ENCODE measurements at places on chromosomes 2 and 18.

- H3K36me3 ChIP-seq = no peaks in the 10 kb centered on the region
- H3K27ac ChIP-seq = no peak overlapping the region
- DNase-seq = no peak
- H3K27me3 ChIP-seq = no peaks in the 10 kb centered on the region
Measured at GRCh38 chr2:240297256-240298116, 138.0 kb upstream of the GPC1 start.

DNA sequence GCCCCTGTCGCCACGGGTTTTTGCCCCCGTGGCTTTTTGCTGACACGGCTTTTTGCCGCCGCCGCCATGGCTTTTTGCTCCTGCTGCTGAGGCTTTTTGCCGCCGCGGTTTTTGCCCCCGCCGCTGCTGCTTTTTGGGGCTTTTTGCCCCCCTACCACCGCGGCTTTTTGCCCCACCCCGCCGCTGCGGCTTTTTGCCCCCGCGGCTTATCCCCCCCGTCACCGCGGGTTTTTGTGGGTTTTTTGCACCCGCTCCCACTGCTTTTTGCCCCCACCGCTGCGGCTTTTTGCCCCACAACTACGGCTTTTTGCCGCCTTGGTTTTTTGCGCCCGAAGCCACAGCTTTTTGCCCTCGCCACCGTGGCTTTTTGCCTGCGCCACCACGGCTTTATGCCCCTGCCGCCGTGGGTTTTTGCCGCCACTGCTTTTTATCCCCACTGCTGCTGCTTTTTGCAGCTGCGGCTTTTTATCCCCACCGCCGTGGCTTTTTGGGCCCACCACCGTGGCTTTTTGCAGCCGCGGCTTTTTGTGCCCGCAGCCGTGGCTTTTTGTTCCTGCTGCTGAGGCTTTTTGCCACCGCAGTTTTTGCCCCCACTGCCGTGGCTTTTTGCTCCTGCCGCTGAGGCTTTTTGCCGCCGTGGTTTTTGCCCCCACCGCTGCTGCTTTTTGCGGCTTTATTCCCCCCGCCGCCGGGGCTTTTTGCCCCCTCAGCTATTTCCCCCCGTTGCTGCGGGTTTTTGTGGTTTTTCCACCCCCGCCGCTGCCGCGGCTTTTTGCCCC is 2798.0 kb upstream of the TEKT4 start:
- no peaks in the 10 kb centered on the region for H3K27me3 ChIP-seq
- no peak overlapping the region for H3K4me3 ChIP-seq
- H3K27ac ChIP-seq = no peak overlapping the region
- H3K4me1 ChIP-seq = no peaks in the 10 kb centered on the region

DNA sequence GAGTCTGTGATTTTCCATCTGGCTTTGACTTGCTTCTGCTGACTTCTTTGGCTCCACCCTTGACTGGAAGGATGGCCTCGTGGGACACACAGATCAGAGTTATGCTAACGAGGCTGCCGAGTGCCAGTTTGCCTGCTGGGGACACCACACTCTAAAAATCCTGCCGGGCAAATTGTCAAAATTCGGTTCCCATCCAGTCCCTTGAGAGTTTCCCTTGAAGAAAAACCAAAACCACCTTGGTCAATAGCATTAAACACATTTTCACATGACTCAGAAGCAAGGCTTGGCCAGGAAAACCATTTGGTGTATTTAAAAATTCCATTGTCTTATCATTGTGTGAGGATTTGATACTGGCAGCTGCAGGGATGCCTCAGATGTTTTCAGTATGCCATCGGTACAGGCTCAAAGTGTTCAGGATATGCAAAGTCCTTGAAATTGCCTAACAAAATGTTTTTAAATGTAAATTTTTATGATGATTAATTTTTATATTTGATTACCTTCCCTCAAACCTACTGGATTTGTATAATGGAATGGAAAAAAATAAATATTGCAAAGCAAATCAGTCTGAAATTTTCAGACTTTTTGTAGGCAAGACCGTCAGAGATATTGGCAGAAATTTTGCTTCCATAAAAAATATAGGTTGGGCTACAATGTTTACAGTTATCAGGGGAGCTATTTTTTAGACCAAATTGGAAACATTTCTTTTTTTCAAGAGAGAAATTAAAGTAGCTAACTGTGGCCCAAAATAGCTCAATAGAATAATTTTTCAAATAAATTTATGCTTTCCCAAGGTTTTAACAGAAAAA is 41.6 kb downstream of the KCNE4 start:
- H3K36me3 ChIP-seq = no peaks in the 10 kb centered on the region
- no peaks in the 10 kb centered on the region for H3K4me1 ChIP-seq
- no peak overlapping the region for H3K4me3 ChIP-seq
- H3K27me3 ChIP-seq = no peaks in the 10 kb centered on the region
- no peak for DNase-seq

DNA sequence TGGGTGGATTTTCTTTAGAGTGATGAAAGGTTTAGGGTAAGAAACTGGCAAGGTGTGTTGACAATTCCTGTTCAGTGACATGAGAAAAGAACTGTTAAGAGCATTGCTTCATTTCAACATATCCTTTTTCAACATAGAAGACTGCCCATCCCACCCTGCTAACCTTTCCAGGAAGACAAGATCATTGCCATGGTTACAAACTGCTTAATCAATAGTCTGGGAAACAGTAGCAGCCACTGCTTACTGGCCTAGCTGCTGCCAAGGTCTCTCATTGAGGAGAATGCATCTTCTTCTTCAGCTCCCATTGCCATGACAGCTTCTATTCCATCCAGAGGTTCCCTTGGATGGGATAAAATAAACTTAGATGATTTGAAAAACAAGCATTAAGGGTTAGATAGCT is 212.1 kb downstream of the LRRTM1 start:
- no peaks in the 10 kb centered on the region for H3K36me3 ChIP-seq
- no peak for DNase-seq
- no peaks in the 10 kb centered on the region for H3K27me3 ChIP-seq
- no peaks in the 10 kb centered on the region for H3K4me1 ChIP-seq

- no peaks in the 10 kb centered on the region for H3K36me3 ChIP-seq
- no peak overlapping the region for H3K4me3 ChIP-seq
- H3K4me1 ChIP-seq = no peaks in the 10 kb centered on the region
- peaks cover 46% of the 10 kb centered on the region for H3K27me3 ChIP-seq
- no peak for DNase-seq
Measured at GRCh38 chr2:39696838-39697237, 31.1 kb downstream of the TMEM178A start.

DNA sequence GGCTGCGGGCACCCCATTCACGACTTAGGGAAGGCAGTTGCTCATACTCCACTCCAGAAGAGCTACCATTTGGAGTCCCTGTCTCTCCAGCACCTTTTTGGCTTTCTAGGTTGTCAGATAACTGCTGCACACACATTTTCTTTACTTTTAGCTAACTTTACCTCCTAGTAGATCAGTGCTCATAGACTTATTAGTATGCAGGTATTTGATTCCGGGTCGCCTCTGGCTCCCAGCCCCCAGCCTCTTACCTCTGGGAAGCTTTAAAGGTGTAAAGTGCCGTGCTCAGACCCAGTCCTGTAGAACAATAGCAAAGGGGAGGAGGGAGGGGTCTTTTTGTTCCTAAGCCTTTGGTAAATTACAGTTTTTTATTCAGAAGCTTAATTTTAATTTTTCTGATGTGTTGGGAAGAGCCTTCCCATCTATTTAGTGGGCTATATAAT is 102.9 kb downstream of the SPTBN1 start:
- no peak for DNase-seq
- H3K4me1 ChIP-seq = peaks cover 49% of the 10 kb centered on the region
- H3K4me3 ChIP-seq = peak overlapping the region; percentile 90
- H3K27me3 ChIP-seq = no peaks in the 10 kb centered on the region
- peaks cover 12% of the 10 kb centered on the region for H3K36me3 ChIP-seq
- peak overlapping the region; percentile 88 for H3K27ac ChIP-seq

GRCh38 chr2:138777996-138778395 is 2.2 kb downstream of the NXPH2 start:
- no peaks in the 10 kb centered on the region for H3K4me1 ChIP-seq
- no peaks in the 10 kb centered on the region for H3K36me3 ChIP-seq
- DNase-seq = no peak
- no peak overlapping the region for H3K27ac ChIP-seq
- no peak overlapping the region for H3K4me3 ChIP-seq
- H3K27me3 ChIP-seq = peaks cover 39% of the 10 kb centered on the region

DNA sequence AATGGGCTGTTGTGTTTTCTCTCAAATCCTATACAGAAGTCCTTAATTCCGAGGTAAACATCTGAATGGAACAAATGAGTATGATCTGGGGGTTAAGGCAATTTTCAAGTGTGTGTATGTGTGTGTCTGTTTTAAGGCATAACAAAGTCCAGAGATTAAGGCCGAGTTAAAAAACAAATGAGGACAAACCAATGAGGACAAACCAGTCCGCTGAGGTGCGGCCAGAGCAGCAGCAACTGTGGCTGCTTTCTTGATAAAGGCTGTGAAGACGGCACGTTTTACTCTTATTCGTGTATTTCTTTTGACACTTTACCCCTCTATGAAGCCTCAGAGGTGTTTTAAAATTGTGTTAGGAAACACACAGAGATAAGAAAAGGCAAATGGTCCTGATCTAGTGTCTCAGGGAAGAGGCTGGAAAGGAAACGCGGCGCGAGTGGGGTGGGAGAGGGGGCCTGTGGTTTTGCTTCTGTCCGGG is 495 bp upstream of the GULP1 start:
- H3K4me1 ChIP-seq = peaks cover 8% of the 10 kb centered on the region
- no peak overlapping the region for H3K27ac ChIP-seq
- H3K36me3 ChIP-seq = no peaks in the 10 kb centered on the region
- no peak for DNase-seq
- H3K4me3 ChIP-seq = peak overlapping the region; percentile 13

DNA sequence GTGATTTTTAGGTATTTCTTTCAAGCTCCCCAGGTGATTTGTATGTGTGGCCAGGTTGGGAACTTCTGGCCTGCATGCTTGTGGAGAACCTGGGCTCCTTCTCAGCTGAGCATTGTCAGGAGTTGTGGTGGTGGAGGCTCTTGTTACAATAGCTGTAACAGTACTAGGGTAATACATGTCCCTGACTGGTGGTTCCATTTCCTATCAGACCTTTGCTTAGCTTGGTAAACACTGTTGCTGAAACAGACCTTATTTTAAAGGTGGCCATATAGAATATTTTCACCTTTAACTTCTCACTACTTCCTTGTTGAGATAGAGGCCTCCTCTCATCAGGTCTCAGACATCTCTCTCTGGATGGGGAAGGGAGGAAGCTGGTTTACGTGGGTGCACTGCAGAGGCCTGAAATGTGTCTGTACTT is 79.2 kb downstream of the SETBP1 start:
- peaks cover 30% of the 10 kb centered on the region for H3K36me3 ChIP-seq
- H3K4me3 ChIP-seq = peak overlapping the region; percentile 65
- H3K4me1 ChIP-seq = peaks cover 36% of the 10 kb centered on the region
- H3K27ac ChIP-seq = peak overlapping the region; percentile 97
- H3K27me3 ChIP-seq = no peaks in the 10 kb centered on the region

DNA sequence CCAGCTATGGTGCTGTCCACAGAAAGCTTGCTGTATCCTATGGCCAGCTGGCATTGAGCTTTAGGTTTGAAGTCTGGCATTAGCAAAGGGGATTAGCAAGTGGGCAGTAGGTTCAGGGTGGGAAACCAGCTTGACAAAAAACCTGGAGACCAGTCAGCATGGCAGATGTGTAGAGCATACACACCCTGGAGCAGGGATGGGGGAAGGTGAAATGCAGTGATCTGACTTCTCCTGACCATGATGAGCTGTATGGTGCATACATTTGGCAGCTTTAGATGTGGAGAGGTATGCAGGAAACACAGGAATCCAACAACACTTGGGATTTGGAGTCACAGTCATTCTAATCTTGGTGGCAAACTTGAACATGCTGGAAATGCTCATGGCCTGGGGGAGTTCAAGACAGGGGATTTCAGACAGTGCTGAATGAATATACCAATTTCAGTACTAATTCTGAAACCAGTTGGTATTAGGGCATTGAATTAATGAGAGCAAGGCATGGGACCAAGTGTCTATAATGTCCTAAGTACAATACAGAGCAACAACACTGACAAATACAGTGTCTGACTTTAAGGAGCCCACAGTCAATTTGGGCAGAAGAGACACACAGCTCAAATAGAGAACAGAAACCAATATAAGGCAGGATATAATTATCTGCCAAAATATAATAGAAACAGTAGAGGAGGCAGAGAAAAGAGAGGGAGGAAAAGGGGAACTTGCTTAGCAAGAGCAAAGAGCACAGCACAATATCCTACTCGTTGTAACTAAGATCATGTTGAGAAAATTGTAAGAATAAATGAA is 11.8 kb downstream of the ARHGAP15 start:
- H3K27ac ChIP-seq = peak overlapping the region; percentile 76
- H3K4me3 ChIP-seq = no peak overlapping the region
- no peak for DNase-seq
- H3K4me1 ChIP-seq = peaks cover 75% of the 10 kb centered on the region

- H3K4me1 ChIP-seq = no peaks in the 10 kb centered on the region
- no peak overlapping the region for H3K27ac ChIP-seq
- DNase-seq = no peak
- H3K36me3 ChIP-seq = no peaks in the 10 kb centered on the region
Measured at GRCh38 chr2:235551965-235552364, 58.1 kb downstream of the AGAP1 start.

GRCh38 chr18:46668135-46668534 is 11.1 kb upstream of the LOXHD1 start:
- H3K27ac ChIP-seq = no peak overlapping the region
- no peak for DNase-seq
- H3K4me1 ChIP-seq = peaks cover 9% of the 10 kb centered on the region
- H3K4me3 ChIP-seq = no peak overlapping the region

- no peak for DNase-seq
- peaks cover 60% of the 10 kb centered on the region for H3K36me3 ChIP-seq
- no peak overlapping the region for H3K27ac ChIP-seq
- H3K4me3 ChIP-seq = no peak overlapping the region
- H3K27me3 ChIP-seq = no peaks in the 10 kb centered on the region
- peaks cover 25% of the 10 kb centered on the region for H3K4me1 ChIP-seq
Measured at GRCh38 chr2:181904022-181904632, 12.6 kb downstream of the ITPRID2 start.

GRCh38 chr2:235863414-235863813 is 304.8 kb downstream of the GBX2 start:
- H3K27me3 ChIP-seq = peaks cover 8% of the 10 kb centered on the region

DNA sequence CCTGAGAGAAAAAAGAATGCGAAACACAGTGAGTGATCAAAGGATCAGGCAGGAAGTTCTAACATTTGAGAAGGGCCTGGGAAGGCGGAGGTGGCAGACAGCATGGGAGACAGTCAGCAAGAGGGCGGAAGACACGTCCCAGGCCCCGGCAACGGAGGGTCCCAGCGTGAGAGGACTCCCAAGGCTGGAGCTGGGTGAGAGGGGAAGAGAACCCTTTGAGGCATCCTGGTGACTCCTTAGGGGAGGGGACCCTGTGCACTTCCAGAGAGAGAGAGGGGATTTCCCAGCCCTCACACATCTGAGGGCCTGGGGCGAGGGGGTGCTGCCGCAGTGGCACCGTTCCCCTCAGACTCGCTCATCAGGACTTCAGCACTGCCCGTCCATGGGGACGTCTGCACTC is 133.4 kb downstream of the RTP5 start:
- H3K27me3 ChIP-seq = no peaks in the 10 kb centered on the region
- H3K4me3 ChIP-seq = no peak overlapping the region
- DNase-seq = no peak
- peaks cover 2% of the 10 kb centered on the region for H3K4me1 ChIP-seq
- no peaks in the 10 kb centered on the region for H3K36me3 ChIP-seq

DNA sequence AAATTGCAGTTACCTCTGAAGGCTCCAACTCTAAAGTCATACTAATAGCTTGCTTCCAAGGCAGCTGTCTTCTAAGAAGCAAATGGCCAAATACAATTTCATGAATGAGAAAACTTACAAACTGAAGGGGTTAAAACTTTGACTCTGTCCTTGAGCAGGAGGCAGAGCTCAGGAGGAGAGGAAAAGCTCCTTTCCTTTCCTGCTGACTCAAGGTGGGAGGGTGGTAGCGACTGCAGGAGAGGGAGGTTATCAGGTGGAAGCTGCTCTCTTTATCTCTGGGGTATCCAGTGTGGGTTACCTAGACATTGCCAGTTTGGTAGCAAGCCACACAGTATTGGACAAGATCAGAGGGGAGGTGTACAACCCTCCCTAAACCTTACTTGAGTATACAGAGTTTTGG is 2.7 kb upstream of the EFEMP1 start:
- no peaks in the 10 kb centered on the region for H3K4me1 ChIP-seq
- H3K36me3 ChIP-seq = no peaks in the 10 kb centered on the region

All from activated T-helper 2 cell treated with anti-CD3 and anti-CD28 coated beads, Interferon-gamma antibody, Interleukin-2, Interleukin-4, amounts not matched to agents 10 μg/mL and 5 μg/mL and 100 μg/mL, durations not matched to agents 14 hours and 24 hours and 36 hours (primary cell).